T47D (cell line): ENCODE measurements at places on chromosomes 3 and 15.
A peak's percentile ranks its signal among the peaks of the same experiment; 100 is the strongest.

DNA sequence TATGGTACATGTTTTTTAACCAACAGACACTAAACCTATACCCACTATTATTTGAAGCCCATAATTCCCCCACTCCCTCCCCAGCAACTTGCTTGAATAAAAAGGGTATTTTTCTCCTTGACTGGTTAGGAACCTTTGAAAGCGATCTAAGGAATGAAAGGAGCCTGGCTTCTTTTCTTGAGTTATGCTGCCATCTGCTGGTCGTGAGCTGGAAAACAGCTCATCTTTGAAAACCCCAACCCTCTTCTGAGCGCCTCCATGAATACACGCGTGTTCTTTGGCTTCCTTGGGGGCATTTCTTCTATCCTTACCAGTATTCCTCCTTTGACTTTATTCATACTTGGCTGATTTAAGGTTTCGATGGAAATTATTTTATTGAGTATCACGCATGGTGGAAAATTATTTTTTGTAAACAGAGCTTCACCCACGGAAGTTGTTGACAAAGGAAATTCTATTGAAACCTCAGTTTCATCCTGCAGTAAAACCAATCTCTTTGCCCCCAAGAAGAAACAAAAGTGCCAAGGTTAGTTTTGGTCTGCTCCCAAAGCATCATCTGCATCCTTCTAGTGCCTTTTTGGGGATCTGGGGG is 171.6 kb downstream of the SV2B start:
- DNase-seq = peak; percentile 81

GRCh38 chr15:49751751-49752150 is 130.9 kb downstream of the DTWD1 start:
- no peak for DNase-seq

- DNase-seq = peak; percentile 46
These were observed 28.3 kb upstream of the NUDT16 start for GRCh38 chr3:131353016-131353877.

- DNase-seq = no peak
These were observed 3.2 kb downstream of the IMPDH2 start for GRCh38 chr3:49025793-49026520.

DNA sequence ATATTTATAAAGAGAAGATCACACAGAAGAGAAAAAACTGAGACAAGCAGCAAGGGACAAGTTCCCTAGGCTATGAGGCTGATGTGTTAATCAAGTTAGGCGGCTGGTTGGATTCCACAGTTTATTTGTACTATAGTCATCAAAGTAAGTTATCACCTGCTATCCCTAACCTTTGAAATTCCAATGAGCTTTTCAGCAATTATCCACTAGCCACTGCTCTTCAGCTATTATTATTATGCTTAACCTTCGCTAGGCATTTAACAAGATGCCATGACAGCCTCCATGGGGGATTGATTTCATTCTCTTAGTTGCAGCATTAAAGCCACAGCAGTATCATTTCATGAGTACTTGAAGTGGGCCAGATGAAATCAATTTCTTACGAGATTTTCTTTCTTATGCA is 699.5 kb upstream of the NAALADL2 start:
- DNase-seq = no peak

- DNase-seq = no peak
These were observed 166.5 kb downstream of the NSMCE3 start for GRCh38 chr15:29102911-29103823.

DNA sequence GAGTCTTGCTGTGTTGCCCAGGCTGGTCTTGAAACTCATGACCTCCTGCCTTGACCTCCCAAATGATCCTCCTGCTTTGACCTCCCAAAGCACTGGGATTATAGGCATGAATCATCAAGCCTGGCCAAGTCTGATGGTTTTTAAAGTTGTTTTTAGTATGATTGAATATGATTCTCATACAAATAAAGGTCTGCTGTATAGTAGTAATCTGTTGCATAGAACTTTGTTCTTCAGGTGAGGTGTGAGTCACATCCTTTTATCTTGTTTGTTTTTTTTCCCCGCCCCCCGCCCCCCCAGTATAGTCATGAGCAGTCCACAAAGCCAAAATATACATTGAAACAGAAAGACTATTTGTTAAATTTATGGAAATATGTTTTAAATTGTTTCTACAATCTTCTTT is 39.0 kb downstream of the UBE2E2 start:
- no peak for DNase-seq

DNA sequence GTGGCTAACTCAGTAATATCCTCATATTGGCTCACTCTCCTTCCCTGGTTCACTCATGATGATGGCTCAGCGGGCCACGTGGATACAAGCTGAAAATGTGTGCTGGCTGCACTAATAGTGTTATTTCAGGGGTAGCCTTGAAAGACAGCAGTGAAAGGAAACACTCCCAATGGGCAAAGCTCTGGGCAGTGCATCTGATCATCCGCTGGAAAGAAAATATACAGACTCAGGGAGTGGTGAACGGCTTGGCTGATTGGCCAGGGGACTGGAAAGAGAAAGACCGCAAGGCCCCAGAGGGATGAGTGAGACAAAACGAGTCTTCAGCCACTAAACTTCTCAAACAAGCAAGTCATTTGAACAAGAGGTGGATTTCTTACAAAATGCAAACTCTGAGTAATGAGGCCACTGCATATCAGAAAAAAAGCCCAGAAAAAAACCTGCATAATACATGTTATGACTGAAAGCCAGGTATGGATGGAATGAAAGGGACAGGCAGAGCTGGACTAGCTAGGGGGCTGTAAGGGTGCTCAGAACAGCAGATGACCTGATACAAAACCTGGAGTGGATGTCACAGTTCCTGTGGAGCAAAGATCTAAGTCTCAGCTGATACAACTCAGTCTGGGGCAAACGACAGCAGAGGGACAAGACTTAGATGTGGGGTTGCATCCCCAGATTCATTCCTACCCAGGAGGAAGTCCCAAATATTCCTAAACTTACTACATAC is 33.3 kb downstream of the CMTM6 start:
- no peak for DNase-seq

GRCh38 chr15:86961669-86962068 is 882.0 kb downstream of the AGBL1 start:
- DNase-seq = no peak

DNA sequence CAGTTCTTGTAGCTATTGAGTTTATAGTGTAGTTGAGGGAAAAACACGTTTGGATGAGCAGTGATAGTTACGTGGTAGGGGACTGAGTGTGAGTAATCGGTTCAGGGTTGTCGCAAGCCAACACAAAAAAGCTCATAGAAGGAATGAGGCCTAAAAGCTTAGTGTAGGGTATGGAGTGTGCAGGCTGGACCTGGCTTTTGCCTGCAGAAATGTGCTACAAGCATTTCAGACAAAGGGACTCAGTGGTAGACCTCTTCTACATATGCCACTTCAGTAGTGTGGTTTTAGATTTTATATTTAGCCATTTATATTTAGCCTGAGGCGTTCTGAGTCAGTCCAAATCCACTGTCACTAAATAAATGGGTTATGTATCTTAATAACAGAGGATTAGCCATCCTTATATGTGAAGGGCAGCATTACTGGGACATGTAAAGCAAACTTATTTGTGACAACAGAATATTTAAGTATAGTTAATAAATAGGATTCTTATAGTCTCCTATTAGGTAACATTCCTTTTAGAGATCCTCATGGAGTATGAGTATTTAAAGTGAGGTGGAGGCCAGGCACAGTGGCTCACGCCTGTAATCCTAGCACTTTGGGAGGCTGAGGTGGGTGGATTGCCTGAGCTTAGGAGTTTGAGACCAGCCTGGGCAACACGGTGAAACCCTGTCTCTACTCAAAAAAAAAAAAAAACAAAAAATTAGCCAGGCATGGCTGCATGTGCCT is 21.8 kb downstream of the ATP2C1 start:
- no peak for DNase-seq

- no peak for DNase-seq
These were observed 380.1 kb upstream of the GBE1 start for GRCh38 chr3:82141592-82141991.
